ENCODE measurements at places on chromosomes 7 and 10.

- DNase-seq = peak; percentile 69
Measured at GRCh38 chr7:151632750-151633515, 113.2 kb upstream of the RHEB start.

GRCh38 chr10:52517012-52517411 is 202.9 kb downstream of the DKK1 start:
- no peak for DNase-seq

GRCh38 chr10:88114368-88114767 is 250.9 kb downstream of the PTEN start:
- DNase-seq = peak; percentile 35

- DNase-seq = peak; percentile 22
Measured at GRCh38 chr7:29274146-29275017, 79.8 kb downstream of the CHN2 start.

- DNase-seq = no peak
Measured at GRCh38 chr7:23062452-23062851, 43.1 kb upstream of the KLHL7 start.

DNA sequence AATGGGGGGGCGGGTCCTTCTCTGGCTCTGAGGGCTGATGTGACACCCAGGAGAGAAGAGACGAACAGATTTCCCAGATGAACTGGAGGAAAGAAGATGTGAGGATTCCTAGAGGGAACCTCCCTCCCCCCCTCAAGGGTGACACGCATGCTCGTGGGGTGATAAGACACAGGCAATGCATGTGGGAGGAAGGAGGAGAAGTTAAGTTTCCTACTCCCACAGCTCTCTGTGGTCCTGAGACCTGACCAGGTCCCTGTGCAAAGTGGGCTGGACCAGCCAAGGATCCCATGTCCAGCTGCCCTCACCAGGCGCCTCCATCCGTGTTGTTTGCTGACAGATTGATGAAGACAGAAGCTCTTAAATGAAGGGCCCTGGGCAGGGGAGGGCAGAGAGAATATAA is 112.6 kb downstream of the SH3PXD2A start:
- DNase-seq = no peak

GRCh38 chr7:47565640-47566250 is 16.2 kb downstream of the TNS3 start:
- no peak for DNase-seq

- DNase-seq = no peak
Measured at GRCh38 chr7:134174795-134175261, 47.7 kb downstream of the LRGUK start.

DNA sequence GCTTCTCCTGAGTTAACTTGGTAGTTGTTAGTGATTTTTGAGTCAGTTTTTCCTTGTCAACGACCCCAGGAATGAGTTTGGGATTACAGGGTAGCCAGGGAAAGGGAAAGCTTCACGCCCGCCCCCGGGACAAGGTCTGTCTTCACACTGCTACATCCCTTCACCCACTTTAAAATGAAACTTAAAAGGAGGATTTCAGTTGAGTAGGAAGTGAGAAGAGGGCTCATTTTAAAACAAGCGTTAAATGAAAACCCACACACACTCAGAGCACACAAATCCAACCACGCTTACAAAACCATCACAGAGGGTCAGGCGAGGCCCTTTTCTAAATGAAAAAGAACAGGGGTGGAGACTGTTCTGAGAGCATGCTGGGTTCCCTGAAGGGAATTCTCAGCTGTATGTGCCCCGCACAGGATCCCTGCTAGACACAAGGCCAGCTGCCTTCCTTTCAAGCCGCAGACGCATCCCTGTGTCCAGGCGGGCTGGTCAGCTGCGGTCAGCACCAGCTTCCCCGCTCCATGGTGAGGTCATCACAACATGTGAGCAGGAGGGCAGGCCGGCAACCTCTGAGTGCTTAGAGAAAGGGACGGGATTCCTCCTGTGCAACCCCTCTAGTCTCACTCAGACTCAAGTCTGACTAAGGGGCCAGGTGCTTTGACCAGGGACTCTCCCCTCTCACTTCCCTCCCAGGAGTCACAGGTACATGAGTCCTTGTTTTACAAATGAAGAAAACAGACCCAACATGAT is 111.8 kb downstream of the EGFR start:
- DNase-seq = no peak

GRCh38 chr10:75664968-75665367 is 233.5 kb downstream of the LRMDA start:
- no peak for DNase-seq

DNA sequence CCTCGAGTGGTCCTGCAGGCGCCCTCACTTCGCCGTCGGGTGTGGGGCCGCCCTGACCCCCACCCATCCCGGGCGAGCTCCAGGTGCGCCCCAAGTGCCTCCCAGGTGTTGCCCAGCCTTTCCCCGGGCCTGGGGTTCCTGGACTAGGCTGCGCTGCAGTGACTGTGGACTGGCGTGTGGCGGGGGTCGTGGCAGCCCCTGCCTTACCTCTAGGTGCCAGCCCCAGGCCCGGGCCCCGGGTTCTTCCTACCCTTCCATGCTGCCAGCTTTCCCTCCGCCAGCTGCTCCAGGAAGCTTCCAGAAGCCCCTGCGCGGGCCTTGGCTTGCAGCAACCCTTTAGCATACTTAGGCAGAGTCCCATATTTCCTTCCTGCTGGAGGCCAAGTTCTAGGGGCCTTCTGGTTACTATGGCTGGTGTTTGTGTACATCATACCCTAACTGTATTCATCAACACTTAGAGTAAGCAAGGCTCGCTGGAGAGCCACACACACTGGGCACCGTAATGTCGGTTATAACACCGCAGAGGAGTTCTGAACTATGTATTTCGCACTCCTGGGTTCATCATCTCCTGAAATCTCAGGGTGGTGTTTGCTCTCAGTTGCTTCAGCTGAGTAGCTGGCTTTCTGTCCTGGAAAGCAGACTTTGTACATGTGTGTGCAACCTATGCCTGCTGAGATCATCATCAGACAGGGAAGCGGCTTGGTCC is 471 bp downstream of the MGMT start:
- DNase-seq = peak; percentile 27

DNA sequence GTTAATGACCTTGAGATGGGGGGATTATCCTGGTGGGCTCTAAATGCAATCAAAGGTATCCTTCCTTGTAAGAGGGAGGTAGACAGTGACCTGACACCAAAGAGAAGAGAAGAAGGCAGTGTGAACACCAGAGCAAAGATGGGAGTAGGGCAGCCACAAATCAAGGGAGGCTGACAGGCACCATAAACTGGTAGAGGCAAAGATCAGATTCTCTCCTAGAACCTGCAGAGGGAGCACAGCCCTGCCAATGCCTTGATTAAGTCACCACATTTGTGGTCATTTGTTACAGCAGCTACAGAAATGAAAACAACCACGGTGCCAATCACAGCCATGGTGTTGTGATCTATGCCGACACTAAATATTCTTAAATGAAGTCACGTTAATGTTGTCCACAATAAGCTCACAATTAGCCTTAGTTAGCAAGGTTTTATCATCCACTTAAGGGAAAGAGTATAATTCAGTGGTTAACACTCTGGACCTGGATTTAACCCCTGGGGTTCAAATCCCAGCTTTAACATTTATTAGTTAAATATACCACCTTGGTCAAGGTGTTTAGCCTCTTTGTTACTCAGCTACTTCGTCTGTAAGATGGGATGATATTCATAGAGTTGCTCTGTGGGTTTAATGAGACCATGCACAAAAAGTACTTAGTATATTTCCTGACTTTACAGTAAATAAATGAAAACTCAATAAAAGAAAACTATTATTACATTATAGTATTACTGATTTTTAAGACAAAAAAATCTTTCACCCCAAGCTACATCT is 70.8 kb downstream of the SGMS1 start:
- DNase-seq = peak; percentile 45

DNA sequence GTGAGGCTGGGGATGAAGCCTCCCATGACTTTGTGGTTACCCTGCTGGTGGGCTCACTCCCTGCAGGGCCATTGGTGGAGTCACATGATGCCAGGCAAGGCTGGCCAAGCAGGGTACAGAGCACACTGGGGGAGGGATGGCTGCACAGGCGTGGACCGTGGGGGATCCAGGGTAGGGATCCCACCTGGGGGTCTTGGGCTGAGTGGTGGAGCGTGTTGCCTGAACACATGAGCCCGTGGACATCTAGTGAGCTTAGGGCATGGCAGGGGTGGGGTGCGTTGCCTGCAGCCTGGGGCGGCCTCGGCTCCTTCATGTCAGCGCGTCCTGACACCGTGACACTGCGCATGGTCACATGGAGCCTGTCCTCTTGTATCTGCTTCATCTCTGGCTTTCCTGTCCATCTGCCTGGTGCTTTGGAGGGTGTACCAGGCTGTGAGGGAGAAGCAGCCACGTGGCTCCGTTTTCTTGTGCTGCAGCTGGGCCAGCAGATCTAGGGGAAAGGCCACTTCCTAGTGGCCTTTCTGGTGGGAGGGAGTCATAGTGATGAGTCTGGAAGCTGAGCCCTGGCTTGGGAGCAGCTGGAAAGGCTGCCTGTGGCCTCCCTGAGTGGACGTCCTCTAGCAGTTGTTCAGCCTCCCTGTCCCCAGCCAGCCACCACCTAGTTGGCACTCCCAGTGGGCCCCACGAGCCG is 96.2 kb downstream of the LHPP start:
- DNase-seq = no peak

DNA sequence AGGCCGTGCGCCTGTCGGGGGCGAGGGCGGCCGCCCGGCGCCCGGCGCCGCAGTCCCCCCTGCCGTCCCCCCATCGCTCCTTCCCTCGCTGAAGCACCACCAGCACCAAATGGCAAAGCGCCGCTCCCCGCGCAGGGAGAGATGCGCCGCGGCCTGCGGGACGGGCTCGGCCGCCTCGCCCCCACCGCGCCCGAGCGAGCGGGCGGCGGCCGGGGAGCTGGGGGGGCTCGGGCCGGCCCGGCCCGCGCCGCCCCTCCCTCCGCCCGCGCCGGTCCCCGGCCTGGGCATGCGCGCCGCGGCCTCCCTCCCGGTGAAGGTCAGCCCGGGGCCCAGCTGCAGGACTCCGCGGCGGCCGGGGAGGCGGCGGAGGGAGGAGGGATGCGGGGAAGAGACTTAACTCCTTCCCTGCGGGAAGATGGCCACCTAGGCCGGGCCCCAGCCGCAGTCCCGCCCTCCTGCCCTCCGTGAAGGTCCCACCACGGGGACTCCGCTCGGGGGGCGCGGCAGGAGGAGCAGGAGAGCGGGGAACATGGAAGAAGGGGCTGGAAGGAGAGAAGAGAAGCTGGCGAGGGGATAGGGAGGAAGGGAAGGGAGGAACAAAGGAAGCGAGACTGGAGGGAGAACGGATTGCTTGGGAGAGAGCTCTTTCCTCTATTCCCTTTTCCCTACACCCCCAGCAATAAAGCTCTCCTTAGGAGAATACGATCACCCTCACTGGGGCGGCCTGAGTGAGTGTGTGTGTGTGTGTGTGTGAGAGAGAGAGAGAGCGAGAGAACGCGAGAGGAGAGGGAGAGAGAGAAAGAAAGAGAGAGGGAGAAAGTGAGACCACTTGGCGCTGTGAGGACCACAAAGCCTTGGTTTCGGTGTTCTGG is 3.4 kb upstream of the SMARCD3 start:
- no peak for DNase-seq

- DNase-seq = no peak
Measured at GRCh38 chr7:12706900-12707536, 19.6 kb downstream of the ARL4A start.

- no peak for DNase-seq
Measured at GRCh38 chr7:16991551-16991950, 109.8 kb upstream of the AGR3 start.

DNA sequence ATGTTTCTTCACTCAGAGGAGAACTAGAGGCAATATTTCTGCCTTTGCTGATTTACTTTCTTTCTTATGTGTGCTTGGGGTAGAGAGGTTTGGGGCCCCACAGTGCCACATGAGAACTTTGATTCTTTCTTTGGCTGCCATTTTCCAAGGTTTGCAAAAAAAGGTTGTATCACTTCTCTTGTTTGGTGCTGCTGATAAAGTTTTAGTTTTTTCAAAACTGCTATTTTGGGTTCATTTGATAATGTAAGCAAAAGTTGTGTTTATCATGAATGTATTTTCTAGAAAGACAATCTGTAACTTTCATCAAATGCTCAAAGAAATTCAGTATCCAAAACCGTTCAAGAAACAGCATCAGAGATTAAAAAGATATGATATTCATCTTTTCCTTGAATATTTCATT is 30.6 kb upstream of the PARP12 start:
- no peak for DNase-seq

- no peak for DNase-seq
Measured at GRCh38 chr7:30567081-30567480, 27.6 kb upstream of the GARS1 start.

DNA sequence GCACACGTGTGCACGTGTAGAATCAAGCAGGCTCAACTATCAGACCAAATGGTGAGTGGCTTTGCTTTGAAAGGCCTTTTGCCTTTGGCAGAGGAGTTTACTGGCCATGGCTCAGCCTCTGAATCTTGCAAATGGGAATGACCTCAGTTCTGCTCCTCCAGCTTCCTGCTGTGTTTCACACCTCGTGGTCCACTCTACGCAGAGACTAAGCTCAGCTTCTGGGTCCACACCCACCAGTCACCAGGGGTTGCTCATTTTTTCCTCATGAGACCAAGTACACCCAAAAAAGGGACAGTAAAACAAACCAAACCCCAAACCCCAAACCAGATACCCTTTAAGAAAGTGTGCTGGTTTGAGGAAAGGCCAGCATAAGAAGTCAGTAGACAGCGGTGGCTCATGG is 236.4 kb downstream of the DNAJB6 start:
- no peak for DNase-seq

DNA sequence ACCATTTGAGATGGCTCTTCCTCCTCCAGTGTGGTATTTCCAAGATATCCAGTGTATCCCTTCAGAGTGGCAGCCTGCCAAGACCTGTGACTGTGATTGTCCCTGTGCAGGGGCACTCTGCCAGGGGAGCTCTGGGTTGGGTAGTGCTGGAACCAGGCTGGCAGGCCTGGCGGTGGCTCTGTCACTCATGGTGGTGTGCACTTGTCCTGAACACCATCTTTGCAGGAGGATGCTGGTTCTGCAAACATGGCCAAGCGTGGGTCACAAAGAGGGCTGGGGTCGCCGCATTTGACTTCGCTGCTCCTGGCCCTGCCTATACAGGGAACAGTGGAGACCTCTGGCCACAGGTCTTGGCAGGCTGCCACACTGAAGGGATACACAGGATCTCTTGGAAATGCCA is 205.2 kb downstream of the PRPF18 start:
- DNase-seq = peak; percentile 60

GRCh38 chr7:73718905-73719805 is at the start of gene STX1A:
Gene STX1A, minus strand, starts transcription at chr7:73719669. Its CDS starts 38 bp downstream, at chr7:73719631.
- no peak for DNase-seq

- no peak for DNase-seq
Measured at GRCh38 chr7:36650766-36651312, 73.5 kb downstream of the AOAH start.

GRCh38 chr10:123421461-123421860 is 244.7 kb upstream of the GPR26 start:
- no peak for DNase-seq

- no peak for DNase-seq
Measured at GRCh38 chr7:30657131-30657530, 25.1 kb downstream of the CRHR2 start.

GRCh38 chr10:124126983-124127385 is 33.6 kb upstream of the CHST15 start:
- no peak for DNase-seq

- no peak for DNase-seq
Measured at GRCh38 chr7:122552769-122553168, 146.1 kb downstream of the RNF133 start.

Measured in left colon (tissue), 2 donors.